ENCODE measurements at places on chromosomes 6 and 20.
A peak's percentile ranks its signal among the peaks of the same experiment; 100 is the strongest.

- no peak for DNase-seq
Measured at GRCh38 chr6:31339210-31339609, 17.8 kb downstream of the HLA-B start.

- no peak for DNase-seq
Measured at GRCh38 chr6:149065658-149066556, 251.6 kb upstream of the TAB2 start.

GRCh38 chr6:46129629-46130511 lies at the start of gene ENPP4:
Gene ENPP4, plus strand, starts transcription at chr6:46129989. Its CDS starts 9,595 bp downstream, at chr6:46139584.
- peak; percentile 86 for DNase-seq

DNA sequence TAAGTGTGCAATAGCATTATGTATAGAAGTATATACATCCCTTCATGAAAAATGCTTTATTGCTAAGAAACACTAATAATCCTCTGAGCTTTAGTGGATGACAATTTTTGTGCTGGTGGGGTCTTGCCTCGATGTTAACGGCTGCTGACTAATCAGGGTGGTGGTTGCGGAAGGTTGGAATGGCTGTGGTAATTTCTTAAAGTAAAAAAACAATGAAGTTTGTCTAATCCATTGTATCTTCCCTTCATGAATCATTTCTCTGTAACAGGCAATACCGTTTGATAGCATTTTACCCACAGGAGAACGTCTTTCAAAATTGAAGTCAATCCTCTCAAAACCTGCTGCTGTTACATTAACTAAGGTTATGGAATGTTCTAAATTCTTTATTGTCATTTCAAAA lies 816.5 kb upstream of the GJE1 start:
- DNase-seq: no peak

All from LNCaP clone FGC (cell line).